ENCODE measurements at places on chromosomes 7 and 10.

- DNase-seq, result no peak
- no peak overlapping the region for H3K27ac ChIP-seq
Measured at GRCh38 chr7:87234949-87235348, 15.4 kb upstream of the TMEM243 start.

DNA sequence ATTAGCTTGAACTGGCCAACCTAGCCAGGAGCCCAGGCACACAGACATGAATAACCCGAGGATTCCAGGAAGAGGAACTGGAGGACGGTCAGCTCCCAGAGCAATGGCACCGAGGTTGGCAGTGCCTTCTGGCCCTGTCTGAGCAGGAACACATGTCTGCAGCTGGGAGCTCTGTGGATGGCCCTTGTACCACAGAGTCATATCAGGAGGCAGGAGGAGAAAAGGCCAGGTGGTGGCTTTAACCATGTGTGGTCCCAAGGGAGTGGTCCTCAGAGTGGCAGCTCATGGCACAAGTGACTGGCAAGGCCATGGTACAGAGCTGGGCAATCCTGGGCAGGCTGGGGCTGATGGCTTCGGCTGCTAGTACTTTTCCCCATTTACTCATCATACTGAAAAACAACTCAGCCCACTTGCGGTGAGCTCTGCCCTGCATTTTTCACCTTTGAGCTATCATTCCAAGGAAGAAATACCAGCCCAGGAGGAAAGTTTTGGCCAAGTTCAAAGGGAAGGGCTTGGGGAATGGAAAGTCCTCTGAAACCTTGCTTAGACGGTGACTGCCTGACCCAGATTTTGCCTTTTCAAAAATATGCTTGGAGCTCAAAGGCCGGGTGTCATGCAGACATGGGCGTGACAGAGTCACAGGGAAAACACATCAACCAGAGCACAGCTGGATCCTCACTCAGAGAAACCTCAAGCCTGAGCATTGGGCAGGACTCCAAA lies 25.7 kb upstream of the LOXL4 start:
- H3K27ac ChIP-seq, result no peak overlapping the region
- no peak overlapping the region for H3K4me3 ChIP-seq
- H3K27me3 ChIP-seq, result no peaks in the 10 kb centered on the region

- H3K4me1 ChIP-seq, result no peaks in the 10 kb centered on the region
- DNase-seq, result no peak
- no peak overlapping the region for H3K27ac ChIP-seq
- H3K36me3 ChIP-seq, result no peaks in the 10 kb centered on the region
- H3K4me3 ChIP-seq, result no peak overlapping the region
Measured at GRCh38 chr10:60098677-60099601, 192.6 kb upstream of the CCDC6 start.

- H3K4me1 ChIP-seq, result no peaks in the 10 kb centered on the region
- H3K4me3 ChIP-seq, result no peak overlapping the region
- H3K27me3 ChIP-seq, result no peaks in the 10 kb centered on the region
- H3K36me3 ChIP-seq, result no peaks in the 10 kb centered on the region
- DNase-seq, result no peak
Measured at GRCh38 chr10:43044448-43044921, 32.4 kb upstream of the RET start.

GRCh38 chr10:84214046-84214572 lies 11.2 kb downstream of the LRIT2 start:
- H3K27ac ChIP-seq, result no peak overlapping the region
- no peaks in the 10 kb centered on the region for H3K27me3 ChIP-seq
- no peaks in the 10 kb centered on the region for H3K36me3 ChIP-seq
- no peaks in the 10 kb centered on the region for H3K4me1 ChIP-seq

DNA sequence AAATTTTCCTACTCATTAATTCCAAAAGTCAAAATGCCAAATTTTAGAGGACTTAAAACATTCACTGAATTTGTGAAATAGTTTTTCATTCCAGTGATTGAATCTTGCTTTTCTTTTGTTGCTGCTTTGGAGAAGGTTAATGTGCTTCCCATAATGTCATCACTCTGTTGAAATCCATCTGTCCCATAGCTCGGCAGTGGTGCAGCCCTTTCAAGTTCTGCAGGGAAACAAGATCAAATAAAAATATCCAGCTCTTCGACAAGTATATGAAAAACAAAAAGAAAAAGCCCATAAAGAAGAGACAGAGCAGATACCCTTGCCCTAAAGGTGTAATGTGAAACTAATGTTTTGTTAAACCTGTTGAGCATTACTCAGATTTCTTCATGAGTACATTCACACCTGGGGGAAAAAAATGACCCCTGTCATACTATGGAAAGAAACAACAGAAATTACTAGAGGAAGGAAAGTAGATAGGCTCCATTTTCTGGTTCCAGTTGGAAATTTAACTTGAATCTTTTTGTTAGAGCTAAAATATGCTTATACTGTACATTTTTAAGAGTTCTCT lies 35.1 kb downstream of the AGR3 start:
- DNase-seq, result no peak
- no peaks in the 10 kb centered on the region for H3K36me3 ChIP-seq
- no peaks in the 10 kb centered on the region for H3K4me1 ChIP-seq
- H3K27ac ChIP-seq, result no peak overlapping the region

GRCh38 chr7:158431941-158432347 lies 155.7 kb downstream of the PTPRN2 start:
- no peaks in the 10 kb centered on the region for H3K4me1 ChIP-seq
- no peaks in the 10 kb centered on the region for H3K27me3 ChIP-seq
- no peak for DNase-seq

DNA sequence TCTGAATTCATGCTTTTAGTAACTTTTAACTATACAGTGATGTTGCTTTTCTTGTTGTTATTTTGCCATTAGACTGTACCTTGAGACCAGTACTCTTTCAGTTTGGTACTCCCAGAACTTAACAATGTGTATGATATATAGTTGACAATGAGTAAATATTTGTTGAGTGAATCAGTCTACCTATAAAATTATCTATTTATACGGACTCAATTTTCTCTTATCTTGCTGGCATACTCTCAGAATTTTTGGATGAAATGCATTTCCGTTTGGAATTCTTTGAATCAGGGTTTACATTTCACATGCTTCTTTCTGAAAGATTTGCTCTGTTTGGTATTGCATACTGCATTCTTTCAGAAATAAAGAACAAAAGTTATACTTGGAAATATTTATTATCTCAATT lies 47.8 kb upstream of the LRRC17 start:
- no peaks in the 10 kb centered on the region for H3K36me3 ChIP-seq
- no peak for DNase-seq
- H3K27me3 ChIP-seq, result no peaks in the 10 kb centered on the region

- H3K4me3 ChIP-seq, result no peak overlapping the region
- H3K27me3 ChIP-seq, result no peaks in the 10 kb centered on the region
- H3K4me1 ChIP-seq, result no peaks in the 10 kb centered on the region
- DNase-seq, result no peak
- H3K36me3 ChIP-seq, result no peaks in the 10 kb centered on the region
Measured at GRCh38 chr7:34488766-34489165, 169.3 kb upstream of the NPSR1 start.

DNA sequence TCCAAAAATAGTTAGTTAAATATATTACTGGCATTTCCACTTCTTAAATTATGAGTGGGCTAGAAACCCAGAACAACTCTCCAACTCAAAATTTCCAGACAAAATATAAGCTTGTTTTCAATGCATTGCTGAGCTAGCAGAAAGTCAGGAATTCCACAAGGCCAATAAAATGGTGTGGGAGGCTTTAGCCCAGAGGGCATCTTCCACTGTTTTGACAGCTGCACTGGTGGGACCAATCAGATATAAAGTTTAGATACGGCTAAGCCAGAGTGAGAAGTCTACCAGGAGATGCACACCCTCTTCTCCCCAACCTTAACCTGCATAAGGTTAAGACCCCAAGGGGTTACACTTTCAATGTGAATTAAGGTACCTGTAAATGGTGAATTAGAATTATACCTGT lies 76.6 kb downstream of the AMPH start:
- H3K4me3 ChIP-seq, result no peak overlapping the region
- peaks cover 3% of the 10 kb centered on the region for H3K27me3 ChIP-seq
- no peaks in the 10 kb centered on the region for H3K36me3 ChIP-seq
- H3K4me1 ChIP-seq, result no peaks in the 10 kb centered on the region

DNA sequence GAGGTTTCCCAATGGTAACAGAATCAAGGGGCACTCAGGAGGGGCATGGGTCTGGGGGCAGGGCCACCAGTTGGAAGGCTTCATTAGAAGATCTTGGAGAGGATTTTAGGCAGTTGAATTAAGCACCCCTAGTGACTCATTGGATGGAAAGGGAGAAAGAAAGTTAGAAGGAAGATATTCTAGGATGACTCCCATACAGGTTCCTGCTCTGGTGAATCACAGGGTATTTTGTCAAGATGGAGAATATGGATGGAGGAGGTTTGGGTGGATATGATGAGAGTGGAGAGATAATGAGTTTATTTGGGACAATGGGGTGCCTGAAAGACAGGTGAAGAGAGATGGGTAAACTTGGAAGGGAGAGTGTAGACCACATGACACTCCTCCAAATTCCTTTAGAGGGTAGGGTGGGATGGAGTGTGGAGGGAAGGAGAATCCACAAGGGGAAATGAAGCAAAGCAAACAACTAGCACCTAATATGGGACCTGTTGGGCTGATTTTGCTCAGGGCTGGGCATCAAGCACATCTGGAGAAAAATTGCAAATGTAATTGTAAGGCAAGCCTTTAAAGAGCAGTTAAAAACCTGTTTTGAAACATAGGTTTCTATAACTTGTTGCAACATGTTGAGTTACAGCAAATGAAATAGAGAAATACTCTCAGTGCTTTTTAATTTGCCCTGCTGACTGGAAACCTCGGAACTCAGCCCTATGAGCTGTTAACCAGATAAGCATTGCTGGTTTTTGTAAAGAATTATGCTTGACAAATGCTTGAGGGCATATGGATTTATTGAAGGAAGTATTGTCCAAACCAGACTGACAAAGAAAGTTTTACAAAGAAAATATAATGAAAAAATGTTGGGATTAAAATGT lies 2.9 kb upstream of the ENTPD7 start:
- H3K27me3 ChIP-seq, result no peaks in the 10 kb centered on the region
- H3K36me3 ChIP-seq, result no peaks in the 10 kb centered on the region
- H3K4me3 ChIP-seq, result no peak overlapping the region
- DNase-seq, result no peak

DNA sequence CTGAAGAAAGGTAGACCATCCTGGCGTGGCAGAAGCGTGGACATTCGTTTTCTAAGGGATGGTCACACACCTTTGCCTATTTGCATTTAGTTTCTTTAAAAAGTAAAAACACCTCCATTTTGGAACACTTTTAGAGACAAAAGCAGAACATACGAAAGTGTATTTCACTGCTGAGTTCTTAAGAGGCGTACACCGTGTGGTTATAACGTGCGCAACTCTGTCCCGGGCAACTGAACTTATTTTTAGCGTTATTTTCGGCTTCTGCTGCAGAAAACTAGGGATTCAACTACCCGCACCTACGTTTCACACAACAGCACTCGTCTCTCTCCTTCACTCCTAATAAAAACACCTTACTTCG lies 557 bp upstream of the LSM8 start:
- no peaks in the 10 kb centered on the region for H3K27me3 ChIP-seq
- H3K27ac ChIP-seq, result peak overlapping the region; percentile 95
- peak; percentile 46 for DNase-seq
- H3K4me1 ChIP-seq, result peaks cover 39% of the 10 kb centered on the region

DNA sequence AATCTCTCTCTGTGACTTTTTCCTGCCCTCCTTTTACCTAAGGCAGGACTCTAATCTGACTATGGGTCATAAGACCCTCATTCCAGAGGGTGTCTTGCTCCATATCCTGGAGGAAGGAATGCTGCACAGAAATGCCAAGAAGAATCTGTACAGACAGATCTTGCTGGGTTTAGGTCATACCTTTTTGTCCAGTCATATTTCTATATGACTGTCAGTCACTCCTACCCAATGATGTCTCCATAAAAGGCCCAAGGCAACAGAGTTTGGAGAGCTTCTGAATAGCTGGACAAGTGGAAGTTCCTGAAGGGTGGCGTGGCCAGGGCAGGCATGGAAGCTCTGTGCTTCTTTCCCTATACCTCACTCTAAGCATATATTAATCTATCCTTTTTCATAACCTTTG lies 47.5 kb downstream of the FEZF1 start:
- no peak overlapping the region for H3K27ac ChIP-seq
- H3K36me3 ChIP-seq, result no peaks in the 10 kb centered on the region
- no peaks in the 10 kb centered on the region for H3K27me3 ChIP-seq
- H3K4me1 ChIP-seq, result no peaks in the 10 kb centered on the region

Measured in CD8-positive, alpha-beta memory T cell (primary cell).